ENCODE measurements at places on chromosomes 2 and 18.

GRCh38 chr2:20226152-20226545 lies 1.2 kb upstream of the SDC1 start:
- DNase-seq: no peak

- DNase-seq: peak; percentile 54
Observed at GRCh38 chr2:206084439-206084869, 1.5 kb downstream of the INO80D start.

- DNase-seq: no peak
Observed at GRCh38 chr2:36088716-36089328, 266.8 kb upstream of the CRIM1 start.

- no peak for DNase-seq
Observed at GRCh38 chr18:68607852-68608251, 107.1 kb downstream of the TMX3 start.

- no peak for DNase-seq
Observed at GRCh38 chr18:44533071-44533470, 147.6 kb upstream of the SETBP1 start.

DNA sequence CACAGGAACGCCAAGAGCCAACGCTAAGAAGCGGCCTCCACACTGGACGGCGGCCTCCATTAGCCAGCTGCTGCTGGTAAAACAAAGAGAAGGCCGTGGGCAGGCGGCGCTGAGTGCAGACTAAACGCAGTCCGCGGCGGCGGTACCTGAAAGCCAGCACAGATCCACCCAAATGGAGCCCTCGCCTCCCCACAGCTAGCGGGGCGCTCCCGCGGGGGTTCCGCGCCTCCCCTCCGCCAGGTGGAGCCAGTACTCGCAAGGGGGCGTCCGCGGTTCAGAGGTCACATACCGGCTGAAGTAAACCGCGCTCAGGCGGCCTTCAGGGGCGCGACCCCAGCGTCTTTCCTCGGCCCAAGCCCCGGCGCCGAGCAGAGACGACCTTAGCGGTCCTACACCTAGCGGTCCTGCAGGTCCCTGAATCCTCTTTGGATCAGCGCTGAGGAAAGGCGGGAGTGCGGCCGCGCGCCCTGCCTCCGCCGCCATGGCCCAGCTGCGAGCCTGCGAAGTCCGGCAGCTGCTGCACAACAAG lies 293.1 kb upstream of the ERBB4 start:
- no peak for DNase-seq

- DNase-seq: no peak
Observed at GRCh38 chr2:177325554-177325953, 61.0 kb upstream of the NFE2L2 start.

- DNase-seq: no peak
Observed at GRCh38 chr2:204174034-204174433, 237.5 kb downstream of the ICOS start.

- no peak for DNase-seq
Observed at GRCh38 chr2:236939721-236940231, 145.9 kb upstream of the COPS8 start.

DNA sequence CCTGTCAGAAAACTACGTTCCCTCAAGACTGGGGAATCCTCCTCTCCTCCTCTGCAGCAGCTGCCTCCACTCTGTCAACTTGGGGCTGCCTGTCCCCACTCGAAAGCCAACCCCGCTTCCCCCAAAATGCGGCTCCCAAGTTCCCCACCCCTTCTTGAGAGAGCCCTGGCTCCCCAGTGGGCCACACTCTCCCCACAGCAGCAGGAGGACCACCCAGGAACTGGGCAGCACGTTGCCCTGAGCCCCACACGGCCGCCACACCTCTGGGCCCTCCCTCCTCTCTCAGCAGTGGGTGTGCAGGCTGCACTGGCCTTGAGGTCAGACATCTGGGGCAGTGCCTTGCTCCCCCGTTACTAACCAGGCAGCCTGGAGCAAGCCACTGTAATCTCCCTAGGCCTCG lies 9.6 kb upstream of the TEX51 start:
- DNase-seq: no peak

- DNase-seq: no peak
Observed at GRCh38 chr2:188576006-188576405, 284.3 kb downstream of the GULP1 start.

- no peak for DNase-seq
Observed at GRCh38 chr2:170885130-170885791, 43.8 kb upstream of the GORASP2 start.

DNA sequence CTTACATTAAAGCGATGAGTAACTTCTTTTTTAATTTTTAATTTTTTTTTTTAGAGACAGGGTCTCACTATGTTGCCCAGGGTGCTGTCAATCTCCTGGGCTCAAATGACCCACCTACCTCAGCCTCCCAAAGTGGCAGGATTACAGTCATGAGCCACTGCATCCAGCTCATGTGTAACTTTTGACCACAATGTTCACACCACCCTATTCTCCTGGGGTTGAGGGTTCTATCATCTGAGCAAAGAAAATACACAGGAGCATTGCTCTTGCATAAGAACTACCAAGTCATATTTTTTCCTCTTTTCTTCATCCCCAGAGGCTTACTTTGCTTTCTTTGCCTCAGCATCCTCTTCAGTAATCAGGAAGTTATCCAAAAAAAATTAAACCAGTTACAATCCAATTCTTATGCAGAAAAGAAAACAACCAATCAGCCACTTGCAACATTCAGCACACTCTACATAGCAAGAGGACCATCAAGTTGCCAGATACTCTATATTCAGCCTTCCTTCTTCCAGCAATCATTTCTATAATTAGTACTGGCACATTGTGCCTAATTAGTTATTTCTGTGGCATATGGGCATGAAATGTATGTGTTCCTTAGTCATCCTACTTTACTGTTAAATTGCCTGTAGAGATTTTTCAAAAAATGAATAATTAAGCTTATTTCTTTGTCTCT lies 345.6 kb downstream of the AKAIN1 start:
- no peak for DNase-seq

DNA sequence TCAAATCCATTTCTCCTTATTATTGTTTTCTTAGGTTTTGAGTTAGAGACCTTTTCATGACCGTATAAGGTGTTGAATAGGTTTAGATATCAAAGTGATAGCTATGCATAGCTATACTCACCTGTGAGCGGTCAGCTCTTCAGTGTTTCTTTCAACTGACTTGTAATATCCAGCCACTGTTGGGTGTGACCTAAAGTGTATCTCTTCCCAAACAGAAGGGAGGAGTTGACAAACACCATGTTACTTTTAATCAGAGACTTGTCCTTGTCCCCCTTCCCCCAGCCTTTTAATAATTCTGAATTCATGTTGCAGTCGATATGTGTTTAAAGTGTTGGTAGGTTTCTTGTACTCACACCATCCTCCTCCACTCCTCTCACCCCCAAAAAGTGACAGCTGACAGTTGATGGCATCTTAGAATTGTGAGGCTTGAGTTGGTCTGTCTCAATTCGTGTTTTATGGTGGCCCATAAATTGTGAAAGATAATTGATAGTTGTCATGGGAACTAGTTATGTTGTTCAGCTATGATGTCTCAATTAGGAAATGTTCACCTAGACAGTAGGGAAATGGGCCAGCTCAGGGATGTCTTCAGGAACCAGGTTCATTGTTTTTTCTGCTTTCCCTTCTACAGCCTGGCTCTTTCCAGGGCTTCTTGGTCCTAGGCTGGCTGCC lies 12.0 kb downstream of the NEDD4L start:
- no peak for DNase-seq

DNA sequence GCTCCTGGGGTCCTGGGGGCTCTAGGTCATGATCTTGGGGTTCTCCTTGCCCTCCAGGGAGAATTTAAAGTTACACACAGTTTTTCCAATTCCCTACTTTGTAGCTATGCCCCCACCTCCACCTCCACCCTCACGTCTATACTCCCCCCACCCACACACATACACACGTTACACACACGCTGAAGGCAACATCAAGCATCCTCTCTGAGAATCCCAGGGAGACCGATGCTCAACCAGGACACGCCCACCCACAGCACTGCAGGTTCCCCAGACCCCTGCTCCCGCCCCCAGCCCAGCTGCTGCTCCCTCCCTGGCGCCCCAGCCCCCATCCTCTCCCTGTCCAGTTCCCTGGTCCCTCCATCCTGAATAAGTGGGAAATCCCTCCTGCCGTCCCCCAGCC lies 6.4 kb upstream of the TNS1 start:
- DNase-seq: no peak

GRCh38 chr2:235665661-235666212 lies 171.9 kb downstream of the AGAP1 start:
- DNase-seq: no peak

DNA sequence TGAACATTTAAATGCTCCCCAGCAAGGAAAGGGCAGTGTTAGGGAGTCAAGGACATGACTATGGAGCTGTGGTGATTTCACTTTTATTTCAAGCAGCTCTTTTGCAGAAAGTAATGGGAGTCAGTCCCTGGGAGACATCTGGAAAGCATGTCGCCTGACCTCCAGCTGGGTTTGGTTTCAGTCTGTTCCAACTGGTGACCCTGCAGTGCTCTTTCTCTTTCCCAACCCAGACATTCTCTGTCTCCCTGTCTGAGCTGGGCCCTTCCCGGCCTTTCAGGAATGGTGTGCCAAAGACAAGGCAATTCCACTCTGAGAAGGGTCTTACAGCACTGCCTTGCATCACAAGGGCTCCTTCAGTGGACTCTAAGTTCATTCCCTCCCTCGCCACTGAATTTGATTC lies 323.2 kb downstream of the OSR1 start:
- DNase-seq: peak; percentile 50

DNA sequence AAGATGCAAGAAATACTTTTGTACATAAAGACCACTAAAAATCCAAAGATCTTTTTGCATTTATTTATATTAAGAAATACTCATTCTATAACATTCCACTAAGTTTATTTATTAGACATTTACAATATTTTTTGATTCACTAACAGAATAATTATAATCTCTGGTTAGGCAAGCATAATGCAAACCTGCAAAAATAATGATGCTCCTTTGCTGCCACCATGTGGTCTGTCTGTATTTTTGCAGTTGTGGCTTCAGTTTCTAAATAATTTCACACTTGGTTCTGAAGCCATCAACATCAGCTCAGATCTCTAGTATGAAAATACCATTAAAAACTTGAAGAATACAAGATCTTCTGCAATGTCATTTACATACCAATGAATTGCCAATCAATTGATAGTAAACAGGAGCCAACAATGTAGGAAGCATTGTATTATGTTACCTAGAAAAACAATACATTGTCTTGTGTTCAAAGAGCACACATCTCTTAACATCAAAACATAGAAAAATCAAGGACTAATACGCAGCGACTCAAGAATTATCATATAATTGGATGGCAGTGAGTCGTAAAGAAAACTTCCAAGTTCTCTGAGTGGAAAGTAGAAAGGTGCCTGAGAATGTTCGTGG lies 28.8 kb upstream of the WDR75 start:
- peak; percentile 12 for DNase-seq

DNA sequence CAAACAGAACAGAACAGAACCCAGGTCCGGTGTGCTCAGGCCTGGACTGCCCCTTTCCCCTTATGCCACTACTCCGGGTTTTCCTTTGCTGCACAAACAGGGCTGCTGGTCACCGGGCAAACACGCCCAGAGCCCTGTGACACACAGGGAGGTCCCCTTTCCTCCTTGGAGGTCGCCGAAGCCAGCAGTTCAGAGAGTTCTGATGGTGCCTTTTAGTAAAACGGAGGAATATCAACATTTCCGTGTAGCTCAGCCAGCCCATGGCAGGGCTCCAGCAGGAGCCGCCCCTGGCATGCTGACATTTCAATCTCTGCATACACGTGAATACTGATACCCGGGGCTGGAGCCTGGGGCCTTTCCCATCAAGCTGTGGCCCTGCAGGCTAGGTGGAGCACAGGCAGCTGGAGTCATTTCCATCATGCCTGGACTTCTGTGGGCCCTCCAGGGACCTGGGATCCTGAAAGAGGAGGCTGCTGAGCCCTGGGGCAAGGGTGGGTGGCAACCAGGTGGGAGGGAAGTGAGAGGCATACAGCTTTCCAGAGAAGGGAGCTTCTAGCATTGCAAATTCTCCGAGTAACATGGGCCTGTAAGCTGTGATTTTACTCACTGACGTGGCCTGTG lies 91.4 kb upstream of the PXDN start:
- DNase-seq: peak; percentile 75

DNA sequence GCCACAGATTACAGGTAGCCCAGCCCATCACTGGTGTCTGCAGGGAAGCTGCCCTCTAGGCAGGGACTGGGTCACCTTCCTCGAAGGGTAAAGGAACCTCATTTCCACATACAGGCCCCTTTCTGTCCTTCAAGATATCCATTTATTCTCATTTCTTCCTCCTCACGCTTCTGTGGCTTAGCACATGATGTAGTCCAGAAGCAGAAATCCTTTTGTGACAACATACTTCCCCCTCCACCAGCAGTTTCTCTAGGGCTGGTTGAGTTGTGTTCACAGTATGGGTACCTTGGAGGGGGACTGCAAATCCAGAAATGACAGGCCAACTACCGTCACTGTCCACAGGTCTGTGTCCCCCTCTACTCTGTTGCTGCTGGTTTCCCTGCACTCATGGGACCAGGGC lies 364.9 kb downstream of the ANAPC1 start:
- no peak for DNase-seq

DNA sequence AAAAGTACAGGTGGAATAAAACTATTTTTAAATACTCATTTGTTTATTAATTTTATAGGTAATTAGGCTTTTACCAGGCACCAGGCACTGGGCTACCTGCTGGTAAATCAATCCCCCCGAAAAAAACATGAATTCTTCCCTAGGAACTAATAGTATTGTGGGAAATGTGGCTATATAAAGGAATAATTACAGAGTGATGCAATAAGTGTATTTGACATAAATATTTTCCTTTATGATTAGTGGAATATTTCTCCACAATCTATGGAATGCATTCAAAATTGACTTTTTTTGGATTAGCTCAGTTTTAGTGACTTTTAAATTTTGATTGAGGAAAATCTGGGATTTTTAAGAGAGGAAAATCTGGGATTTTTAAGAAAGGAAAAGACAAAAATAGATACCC lies 109.7 kb upstream of the BZW1 start:
- no peak for DNase-seq

- DNase-seq: peak; percentile 9
Observed at GRCh38 chr2:239322416-239323086, 78.3 kb downstream of the HDAC4 start.

DNA sequence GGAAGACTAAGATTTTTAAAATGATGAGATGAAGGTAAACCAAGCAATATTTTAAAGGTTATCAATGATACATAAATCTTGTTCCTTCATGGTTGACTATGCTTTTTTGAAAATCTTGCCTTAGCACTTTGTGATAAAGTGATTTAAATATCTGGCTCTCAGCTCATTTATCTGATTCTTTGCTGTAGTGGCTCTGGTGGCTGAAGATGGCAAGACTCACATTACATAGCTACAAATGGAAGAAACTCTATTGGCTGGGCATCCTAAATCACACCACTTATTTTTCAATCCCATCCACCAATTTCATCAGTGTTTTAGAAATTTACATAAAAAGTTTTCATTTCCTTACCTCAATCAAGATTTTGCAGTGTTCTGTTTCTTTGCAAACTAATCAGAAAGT lies 16.6 kb upstream of the APCDD1 start:
- no peak for DNase-seq

GRCh38 chr2:181682795-181683517 lies 2.6 kb upstream of the NEUROD1 start:
- DNase-seq: no peak

GRCh38 chr2:135996304-135996703 lies 10.9 kb upstream of the DARS1 start:
- no peak for DNase-seq

Data from body of pancreas (tissue), 4 donors.